ENCODE measurements at places on chromosomes 12 and 14.

GRCh38 chr14:86625637-86626036 lies 1095.7 kb downstream of the FLRT2 start:
- no peak for DNase-seq

DNA sequence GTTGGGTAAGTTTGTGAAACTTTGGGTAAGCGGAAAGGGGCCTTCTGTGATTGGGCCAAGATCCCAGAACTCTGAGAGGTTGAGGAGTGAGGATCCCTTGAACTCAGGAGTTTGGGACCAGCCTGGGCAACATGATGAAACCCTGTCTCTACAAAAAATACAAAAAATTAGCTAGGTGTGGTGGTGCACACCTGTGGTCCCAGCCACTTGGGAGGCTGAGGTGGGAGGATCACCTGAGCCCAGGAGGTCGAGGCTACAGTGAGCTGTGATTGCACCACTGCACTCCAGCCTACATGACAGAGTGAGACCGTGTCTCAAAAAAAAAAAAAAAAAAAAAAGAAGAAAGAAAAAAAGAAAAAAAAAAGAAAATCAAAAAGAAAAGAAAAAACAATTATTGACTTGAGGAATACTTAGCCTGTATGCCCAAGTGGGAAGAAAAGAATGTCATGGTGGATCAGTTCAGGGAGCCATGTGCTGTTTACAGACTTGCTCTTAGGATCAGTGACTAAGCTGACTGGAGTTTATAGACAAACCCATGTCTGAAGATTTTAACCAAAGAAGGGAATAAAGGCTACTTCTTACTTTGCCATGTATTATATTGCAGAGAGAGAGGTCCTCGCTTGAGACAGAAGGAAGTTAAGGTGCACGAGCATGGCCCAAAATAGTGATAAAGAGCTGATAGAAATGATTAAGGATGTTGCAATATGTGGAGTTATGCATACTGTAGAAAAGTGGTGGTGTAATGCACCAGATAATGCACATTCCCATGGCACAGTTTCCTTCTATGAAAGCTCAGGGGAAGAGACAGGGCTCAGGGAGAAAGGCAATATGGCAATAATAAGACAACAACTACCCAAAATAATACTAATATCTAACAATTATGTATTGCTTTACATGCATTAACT lies 881 bp downstream of the HSD17B6 start:
- DNase-seq, result no peak

DNA sequence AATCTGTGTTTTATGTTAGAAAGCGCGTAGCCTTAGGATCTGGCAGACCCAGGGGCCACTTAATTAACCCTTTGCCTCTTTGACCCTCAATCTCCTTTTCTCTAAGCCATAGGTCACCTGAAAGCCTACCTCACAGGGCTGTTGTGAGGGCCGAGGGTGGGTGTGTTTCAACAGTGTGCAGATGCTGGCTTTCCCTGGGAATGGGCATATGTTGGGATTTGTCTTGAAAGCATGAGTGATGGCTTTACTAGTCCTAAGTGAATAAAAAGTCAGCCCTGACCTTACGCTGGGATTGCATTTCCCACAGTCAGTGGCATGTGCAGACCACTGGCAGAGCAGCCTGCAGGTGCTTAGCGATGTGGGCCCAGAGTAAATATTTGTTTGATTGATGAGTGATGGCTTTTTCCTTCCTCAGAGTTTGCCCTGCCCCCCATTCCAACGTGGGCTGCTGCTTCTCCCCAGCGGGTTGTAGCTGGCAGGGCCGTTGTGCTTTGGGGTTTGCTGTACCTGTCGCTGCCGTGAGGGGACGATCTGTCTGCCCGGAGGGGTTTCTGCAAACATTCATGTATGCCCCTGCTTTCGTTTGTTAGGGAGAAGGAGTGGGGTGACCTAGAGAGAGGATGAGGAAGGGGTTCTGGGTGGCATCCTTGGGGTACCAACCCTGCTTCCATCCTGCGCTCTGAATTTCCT lies 31.5 kb downstream of the MEG3 start:
- DNase-seq, result no peak

GRCh38 chr12:116924558-116925453 lies 14.1 kb downstream of the FBXW8 start:
- no peak for DNase-seq

GRCh38 chr12:9718968-9719367 lies 13.9 kb downstream of the CLECL1 start:
- DNase-seq, result no peak

- DNase-seq, result no peak
These were observed 4.6 kb downstream of the PPM1A start for GRCh38 chr14:60253649-60254048.

GRCh38 chr12:51424662-51425539 lies at the start of gene SLC4A8:
TSS of gene SLC4A8 (plus strand) at chr12:51424831. CDS start at chr12:51424988, 157 bp downstream.
- peak; percentile 95 for DNase-seq

GRCh38 chr12:91381309-91381804 lies 198.7 kb upstream of the DCN start:
- DNase-seq, result peak; percentile 67

GRCh38 chr12:52156757-52157565 lies 34.9 kb downstream of the KRT80 start:
- DNase-seq, result peak; percentile 56

GRCh38 chr12:3315201-3315661 lies 175.8 kb upstream of the PRMT8 start:
- DNase-seq, result no peak

DNA sequence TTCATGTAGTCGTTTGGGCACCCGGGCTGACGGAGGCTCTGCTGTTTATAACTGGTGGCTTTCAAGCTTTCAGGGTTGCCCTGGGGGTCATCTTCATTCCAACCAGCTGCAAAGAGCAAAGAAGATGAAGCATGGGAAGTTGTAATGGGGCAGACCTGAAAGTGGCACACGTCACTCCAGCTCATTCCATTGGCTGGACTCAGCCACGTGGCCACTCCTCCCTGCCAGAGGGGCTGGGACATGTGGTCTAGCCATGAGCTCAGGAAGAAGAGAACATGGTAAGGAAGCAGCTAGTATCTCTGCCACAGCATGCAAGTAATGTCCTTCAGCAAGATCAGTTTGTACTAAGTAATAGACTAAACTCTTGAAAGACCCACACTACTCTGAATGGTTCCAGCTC lies 51.7 kb upstream of the FERMT2 start:
- DNase-seq, result no peak

DNA sequence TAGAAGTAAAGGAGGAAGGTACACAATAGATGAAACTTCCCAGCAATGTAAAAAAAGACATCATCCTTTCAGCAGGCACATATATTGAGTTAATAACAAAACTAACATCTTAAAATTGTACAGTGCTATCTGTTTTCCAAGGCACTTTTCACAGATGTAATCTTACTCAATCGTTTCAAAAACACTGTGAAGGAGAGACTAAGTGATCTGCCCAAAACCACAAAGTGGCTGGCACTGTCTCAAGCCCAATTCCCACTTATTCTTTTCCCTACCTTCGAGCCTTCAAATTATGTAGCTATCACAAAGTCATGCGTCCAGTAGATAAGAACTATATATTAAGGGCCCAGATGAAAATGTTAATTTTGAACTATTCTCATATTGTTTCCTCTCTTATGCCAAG lies 193.6 kb upstream of the RASSF8 start:
- DNase-seq, result no peak

- peak; percentile 54 for DNase-seq
These were observed 15.1 kb downstream of the PPM1H start for GRCh38 chr12:62919838-62920237.
